ENCODE measurements at places on chromosomes 11 and 22.
A peak's percentile ranks its signal among the peaks of the same experiment; 100 is the strongest.

DNA sequence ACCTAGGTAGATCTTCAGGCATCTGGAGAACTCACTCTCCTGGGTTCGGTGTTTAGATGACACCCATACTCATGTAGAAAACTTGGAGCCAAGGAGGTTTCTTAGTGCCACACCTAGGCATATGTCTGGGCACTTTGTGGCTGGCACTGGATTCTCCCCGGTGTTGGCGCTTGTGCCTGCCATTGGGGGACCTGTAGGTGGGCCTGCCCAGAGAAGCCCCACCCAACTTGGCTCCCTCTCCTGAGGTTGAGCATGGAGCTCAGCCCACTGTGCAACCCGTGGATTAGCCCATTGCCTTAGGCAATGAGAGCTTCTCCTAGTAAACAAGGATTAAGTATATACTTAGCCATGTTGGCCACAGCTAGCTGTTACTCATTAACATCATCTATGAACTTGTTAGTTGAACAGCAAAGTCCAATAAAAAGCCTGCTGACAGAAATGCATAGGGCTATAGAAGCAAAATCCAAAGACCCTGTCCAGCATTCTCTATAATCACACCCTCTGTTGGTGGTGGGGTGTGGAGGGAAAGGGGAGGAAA is 335.5 kb upstream of the CHORDC1 start:
- DNase-seq = peak; percentile 26

DNA sequence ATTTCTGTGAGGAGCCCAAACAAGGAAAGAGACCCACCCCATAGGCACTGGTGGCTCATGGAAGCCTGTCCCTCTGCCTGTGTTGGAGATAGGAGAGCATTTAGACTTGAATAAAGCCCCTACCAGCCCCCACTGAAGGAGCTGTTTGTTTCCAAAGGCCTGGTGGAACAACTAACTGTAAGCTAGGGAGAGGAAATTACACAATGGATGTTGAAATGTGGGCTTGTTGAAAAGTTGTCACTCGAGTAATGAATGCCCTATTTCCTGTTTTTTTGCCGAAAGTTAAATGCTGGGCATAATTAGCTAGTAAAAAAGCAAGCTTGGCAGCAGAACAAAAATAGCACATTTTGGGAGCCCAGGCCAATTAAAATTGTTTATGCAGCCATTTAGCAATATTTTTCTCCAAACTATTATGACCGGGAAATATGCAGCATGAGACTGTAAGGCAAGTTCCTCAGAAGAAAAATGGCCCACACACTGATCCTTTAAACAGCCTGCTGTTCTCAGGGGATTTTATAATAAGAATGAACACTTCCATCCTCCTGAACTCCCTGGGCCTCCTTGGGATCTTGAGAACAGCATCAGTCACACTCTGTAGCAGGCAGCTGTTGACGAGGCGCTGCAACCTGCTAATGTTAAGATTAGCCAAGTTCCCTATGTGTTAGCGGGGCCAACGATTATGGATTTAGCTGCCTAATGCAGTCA is 38.6 kb upstream of the LMO2 start:
- no peak for DNase-seq

GRCh38 chr22:36326178-36327161 is 61.3 kb downstream of the MYH9 start:
- DNase-seq = no peak

GRCh38 chr11:121869478-121869877 is 246.5 kb downstream of the BLID start:
- no peak for DNase-seq

DNA sequence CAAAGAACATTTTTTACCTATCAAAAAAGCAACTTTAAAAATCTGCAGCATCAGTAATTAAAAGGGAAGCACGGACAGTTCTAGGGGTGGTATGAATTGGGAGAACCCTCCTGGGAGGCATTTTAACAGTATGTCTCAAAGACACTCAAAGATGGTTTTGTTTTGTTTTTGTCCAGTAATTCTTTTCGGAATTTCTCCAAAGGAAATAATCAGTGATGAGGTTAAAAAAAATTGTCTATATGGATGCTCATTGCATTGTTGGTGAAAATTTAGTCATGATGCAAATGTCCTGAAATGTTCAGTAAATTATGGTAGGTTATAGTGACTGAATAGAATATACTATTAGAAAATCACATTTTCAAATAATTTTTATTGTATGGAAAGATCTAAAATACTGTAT is 115.1 kb downstream of the ATXN10 start:
- no peak for DNase-seq

- DNase-seq = no peak
Measured at GRCh38 chr22:38950527-38951295, 6.7 kb upstream of the APOBEC3A start.

GRCh38 chr11:130006929-130007328 is 4.3 kb upstream of the PRDM10 start:
- DNase-seq = no peak

DNA sequence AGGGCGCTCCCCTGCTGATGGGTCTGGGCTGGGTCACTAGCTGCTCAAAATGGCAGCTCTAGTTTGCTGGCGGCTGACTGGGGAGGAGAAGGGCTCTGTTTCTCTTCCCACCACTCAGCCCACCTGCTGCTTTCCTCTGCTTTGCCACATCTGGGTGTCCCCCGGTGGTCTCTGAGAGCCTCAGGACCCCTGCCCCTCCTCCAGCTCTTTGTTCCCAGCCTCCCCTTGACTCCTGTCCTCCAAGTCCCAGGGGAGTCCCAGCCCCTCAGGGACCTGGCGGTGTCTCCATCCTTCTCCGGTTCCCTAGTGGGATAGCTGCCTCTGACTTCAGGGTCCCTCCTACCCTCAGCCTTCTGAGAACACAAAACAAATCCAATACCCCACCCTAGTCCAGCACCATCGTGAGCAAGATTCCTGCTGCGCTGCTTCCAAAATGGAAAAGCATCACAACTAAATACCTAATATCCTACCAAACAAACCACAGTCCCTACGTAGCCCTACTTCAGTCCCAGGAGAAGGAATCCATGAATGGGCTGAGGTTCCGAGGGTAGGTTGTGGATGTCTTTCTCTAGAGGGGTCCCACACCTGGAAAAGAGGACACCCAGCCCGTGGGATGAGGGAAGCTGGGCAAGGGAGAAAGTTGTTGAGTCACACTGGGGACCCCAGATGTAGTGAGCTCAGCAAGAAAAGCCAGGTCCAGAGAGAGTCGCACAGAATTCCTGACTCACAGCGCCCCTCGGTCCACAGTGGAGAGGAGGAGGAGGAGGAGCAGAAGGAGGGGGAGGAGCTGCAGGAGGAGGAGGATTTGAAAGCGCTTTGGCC is 45.0 kb upstream of the NNMT start:
- DNase-seq = no peak

GRCh38 chr11:86395061-86395551 is 20.4 kb downstream of the CCDC81 start:
- DNase-seq = no peak
